Sciatic nerve (tissue), 2 donors: ENCODE measurements at places on chromosomes 5 and 9. TPM values are rescaled to one million over a fixed set of nuclear protein-coding genes. Genes with fewer than 3 reads are reported as not detected.

Gene ENHO
- total RNA-seq: 23.5 TPM

- no peak for DNase-seq
Observed at GRCh38 chr5:81754621-81755020, 3.7 kb upstream of the SSBP2 start.

- no peak for DNase-seq
Observed at GRCh38 chr9:87642330-87643106, 83.4 kb upstream of the CTSL start.

Gene CSF1R
- 74.8 TPM for total RNA-seq
